ENCODE measurements at places on chromosomes 4 and X.

- no peak for DNase-seq
Observed at GRCh38 chr4:69907151-69907550, 23.7 kb upstream of the CSN1S1 start.

DNA sequence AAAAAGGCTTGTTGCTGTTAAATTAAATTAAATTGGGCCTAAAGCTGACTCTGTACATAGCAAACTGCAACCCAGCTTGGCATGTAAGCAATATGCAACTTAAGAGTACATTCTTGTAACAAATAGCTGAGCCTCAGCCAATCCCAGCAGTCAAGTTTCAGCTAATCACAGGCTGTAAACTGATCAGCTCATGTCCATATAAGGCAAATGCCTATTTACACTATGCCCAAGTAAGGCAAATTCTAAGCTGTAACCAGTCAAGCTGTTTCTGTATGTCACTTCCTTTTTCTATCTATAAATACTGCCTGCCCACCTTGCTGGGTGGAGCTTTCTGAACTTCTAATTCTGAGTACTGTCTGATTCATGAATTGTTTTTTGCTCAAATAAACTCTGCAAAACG, 429.1 kb upstream of the FTHL17 start:
- no peak for DNase-seq

DNA sequence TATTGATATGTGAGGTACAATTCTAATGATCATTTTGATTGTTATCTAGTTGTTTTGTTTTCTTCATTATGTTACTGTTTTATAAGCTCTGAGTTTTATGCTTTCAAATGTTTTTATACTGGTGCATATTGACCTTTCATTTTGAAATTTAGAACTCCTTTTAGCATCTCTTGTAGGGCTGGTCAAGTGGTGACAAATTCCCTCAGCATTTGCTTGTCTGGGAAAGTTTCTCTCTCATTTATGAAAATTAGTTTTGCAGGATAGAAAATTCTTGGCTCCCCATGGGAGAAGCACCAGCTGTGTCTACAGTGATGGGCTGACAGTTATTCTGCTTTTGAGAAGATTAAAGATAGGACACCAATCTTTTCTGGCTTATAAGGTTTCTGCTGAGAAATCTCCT, 105.3 kb upstream of the SPRY1 start:
- no peak for DNase-seq

DNA sequence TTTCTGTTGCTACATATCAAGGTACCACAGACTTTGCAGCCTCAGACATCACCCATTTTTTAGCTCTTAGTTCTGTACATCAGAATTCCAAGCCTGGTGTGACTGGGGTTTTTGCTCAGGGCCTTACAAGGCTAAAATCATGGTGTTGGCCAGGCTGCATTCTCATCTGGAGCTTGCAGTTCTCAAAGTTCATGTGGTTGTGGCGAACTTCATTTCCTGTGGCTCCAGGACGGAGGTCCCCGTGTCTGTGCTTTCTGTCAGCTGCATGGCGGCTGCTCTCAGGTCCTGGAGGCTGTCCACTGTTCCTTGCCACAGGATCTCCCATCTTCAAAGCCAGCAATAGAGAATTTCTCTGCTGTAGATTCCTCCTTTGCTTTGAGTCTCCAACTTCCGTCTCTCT, 157.4 kb downstream of the STIM2 start:
- DNase-seq = no peak

DNA sequence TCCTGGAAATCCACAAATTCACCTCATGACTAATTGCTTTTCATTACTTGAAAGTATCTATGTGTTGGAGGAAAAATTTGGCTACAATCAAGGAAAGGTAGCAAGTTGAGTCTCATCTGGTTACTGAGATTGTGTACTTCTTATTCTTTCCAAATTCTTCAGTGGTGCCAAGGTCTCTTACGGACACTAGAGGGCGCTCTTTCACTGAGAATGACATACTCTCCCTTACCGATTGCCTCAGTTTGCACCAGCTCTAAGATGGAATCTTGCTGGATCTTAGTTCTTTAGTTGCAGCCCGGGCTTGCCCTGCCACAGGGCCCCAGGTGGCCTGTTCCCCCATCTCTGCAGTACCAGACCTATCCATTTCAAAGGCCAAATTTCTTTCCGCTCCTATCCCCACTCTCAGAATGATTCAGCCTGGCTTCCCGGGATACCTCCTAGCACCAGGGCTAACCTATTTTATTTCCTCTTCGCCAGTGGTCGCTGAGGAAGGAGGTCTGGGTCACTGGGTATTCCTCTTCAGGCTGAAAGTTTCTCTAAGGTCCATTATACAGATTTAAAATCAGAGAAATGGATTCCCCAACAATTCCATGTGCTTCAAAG, 24.6 kb upstream of the GPR50 start:
- DNase-seq = peak; percentile 50

- DNase-seq = no peak
Observed at GRCh38 chrX:103503853-103504207, 15.5 kb downstream of the RAB40A start.

- DNase-seq = no peak
Observed at GRCh38 chr4:43345323-43345925, 452.9 kb downstream of the GRXCR1 start.

GRCh38 chrX:131571348-131571747, 27.5 kb downstream of the OR13H1 start:
- DNase-seq = no peak

DNA sequence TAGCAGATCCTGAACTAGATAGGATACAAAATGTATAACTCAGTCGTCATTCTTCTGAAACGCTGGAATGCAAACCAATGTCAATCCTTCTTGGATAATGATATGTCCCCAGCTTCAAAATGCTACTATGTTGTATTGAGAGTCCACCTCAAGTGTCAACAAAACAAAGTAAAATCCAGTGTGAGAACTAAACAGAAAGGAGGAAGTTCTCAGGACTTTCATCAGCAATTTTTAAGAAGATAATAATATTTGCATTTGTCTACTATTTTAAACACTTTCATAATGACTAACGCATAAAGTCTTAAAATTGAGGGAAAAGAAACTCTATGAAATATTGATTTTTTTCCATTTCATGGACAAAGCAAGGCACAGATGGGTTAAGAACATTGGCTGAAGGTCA, 36.3 kb downstream of the SOD3 start:
- no peak for DNase-seq

GRCh38 chr4:141455651-141456050, 180.7 kb upstream of the IL15 start:
- DNase-seq = no peak

GRCh38 chr4:122151982-122152710, at the start of gene BLTP1:
BLTP1 (plus strand) TSS chr4:122152331; CDS start chr4:122170648, 18,317 bp downstream.
- peak; percentile 92 for DNase-seq

- DNase-seq = no peak
Observed at GRCh38 chr4:142818476-142818875, 27.6 kb downstream of the INPP4B start.

Data from naive thymus-derived CD8-positive, alpha-beta T cell (primary cell).